ENCODE measurements at places on chromosomes 4 and X.

GRCh38 chr4:138181287-138181686, 60.9 kb downstream of the SLC7A11 start:
- no peak for DNase-seq

DNA sequence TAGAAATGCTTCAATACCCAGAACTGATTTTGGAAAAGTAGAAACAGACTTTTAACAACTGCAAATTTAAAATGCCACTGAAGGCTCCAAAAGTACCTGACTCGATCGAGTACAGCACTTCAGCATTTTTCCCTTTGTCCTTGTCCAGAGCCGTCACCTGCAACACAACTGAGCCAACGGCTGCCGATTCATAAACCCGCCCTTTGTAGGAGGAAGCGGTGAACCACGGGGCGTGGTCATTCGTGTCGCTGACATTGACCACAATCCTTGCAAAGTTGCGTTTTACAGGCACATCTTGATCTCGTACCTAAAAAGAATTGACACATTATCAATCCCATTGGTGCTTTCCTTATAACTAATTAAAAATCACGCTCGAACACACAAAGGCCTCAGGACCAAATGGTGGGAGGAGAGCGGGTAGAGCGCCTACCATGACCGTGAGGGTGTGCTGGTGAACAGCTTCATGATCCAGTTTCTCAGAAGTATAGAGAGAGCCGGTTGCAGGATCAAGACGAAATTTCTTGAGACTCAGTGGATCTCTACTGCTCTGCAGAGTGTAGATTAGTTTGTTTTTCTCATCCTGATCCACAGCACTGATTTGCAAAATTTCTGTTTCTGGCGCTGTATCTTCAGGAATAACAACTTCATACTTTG, 72.8 kb upstream of the MTNR1A start:
- DNase-seq, result no peak

GRCh38 chr4:123547216-123548165, 150.9 kb downstream of the SPRY1 start:
- DNase-seq, result no peak

- no peak for DNase-seq
Measured at GRCh38 chr4:72895408-72895807, 174.1 kb downstream of the COX18 start.

DNA sequence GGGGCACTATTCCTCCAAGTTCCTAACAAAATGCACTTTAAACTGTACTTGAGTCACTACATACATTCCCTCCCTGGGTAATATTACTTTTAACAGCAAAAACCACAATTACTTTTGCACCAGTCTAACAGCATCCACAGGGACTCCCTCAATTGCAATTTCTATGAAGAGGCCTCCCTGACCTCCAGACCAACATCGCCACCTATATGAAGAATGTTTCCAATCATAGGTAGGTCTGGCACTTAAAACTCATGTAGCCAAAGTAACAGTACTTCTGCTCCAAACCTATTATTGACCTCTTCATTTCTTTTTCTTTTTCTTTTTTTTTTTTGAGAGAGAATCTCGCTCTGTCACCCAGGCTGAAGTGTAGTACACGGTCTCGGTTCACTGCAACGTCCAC, 15.6 kb downstream of the NR3C2 start:
- no peak for DNase-seq

GRCh38 chrX:40279091-40279430, 181.3 kb upstream of the BCOR start:
- DNase-seq, result no peak

DNA sequence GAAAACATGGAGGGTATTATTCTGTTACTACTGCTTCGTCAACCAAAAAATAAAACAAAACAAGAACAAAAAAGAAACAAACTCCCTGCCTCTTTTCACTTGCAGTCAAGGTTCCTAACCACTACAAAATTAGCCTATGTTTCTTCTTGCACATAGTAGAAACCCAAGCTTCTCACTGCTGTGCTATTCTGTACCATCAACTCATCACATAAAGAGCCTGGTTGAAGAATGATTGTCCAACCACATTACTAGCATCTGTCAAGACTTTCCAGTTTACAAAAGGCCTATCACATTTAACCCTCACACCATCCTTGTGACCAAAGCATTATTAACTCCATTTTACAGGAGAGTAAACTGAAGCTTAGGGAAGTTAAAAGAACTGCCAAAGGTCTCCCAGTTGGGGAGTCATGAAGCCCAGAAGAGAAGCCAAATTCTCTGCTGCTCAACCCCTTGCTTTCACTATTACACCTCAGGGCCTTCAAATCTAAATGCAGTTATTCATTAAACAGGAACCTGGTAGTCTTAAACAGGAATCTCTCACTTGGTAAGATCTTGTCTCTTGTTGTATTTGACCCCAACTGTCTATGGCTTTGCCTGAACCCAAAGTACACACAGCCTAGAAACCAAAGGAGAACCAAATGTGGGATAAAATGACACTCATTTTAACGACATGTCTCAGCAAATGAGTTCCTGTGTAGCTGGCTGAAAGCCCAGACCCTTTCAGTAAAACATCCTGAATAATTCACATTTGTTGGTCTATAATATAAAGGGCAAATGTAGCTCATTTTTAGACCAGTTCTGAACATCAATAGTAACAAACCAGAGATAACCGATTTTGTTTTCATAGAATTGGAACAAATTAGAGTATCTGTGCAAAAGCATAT, 8.6 kb downstream of the F9 start:
- no peak for DNase-seq

DNA sequence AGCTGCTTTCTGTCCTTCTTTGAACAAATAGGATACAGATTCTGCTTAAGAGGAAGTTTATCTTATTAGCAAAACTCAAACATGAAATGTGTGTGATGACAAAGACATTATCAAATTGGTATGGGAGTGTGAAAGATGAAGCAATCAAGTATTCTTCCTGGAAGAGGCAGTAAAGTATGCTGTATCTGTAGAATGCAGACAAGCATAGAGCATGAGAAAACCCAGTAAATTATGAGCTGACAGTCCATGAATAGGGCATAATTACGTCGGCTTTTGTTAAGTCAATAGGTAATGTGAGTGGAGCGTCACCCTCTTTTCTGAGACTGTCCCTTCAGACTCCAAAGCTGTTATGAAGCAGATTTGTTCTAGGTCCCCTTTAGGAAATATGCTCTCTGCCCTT, 458.6 kb upstream of the NWD2 start:
- DNase-seq, result no peak

GRCh38 chr4:68451246-68452211, 4.3 kb downstream of the TMPRSS11E start:
- DNase-seq, result no peak

DNA sequence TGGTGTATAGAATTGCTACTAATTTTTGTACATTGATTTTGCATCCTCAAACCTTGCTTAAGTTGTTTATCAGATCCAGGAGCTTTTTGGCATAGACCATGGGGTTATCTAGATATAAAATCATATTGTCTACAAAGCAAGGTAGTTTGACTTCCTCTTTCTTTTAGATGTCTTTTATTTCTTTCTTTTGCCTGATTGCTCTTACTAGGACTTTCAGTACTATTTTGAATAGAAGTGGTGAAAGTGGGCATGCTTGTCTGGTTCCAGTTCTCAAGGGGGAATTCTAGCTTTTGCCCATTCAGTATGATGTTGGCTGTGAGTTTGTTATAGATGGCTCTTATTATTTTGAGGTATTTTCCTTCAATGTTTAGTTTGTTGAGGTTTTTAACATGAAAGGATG, 187.9 kb upstream of the LCORL start:
- no peak for DNase-seq

GRCh38 chr4:159577241-159577640, 474.4 kb downstream of the RAPGEF2 start:
- no peak for DNase-seq

DNA sequence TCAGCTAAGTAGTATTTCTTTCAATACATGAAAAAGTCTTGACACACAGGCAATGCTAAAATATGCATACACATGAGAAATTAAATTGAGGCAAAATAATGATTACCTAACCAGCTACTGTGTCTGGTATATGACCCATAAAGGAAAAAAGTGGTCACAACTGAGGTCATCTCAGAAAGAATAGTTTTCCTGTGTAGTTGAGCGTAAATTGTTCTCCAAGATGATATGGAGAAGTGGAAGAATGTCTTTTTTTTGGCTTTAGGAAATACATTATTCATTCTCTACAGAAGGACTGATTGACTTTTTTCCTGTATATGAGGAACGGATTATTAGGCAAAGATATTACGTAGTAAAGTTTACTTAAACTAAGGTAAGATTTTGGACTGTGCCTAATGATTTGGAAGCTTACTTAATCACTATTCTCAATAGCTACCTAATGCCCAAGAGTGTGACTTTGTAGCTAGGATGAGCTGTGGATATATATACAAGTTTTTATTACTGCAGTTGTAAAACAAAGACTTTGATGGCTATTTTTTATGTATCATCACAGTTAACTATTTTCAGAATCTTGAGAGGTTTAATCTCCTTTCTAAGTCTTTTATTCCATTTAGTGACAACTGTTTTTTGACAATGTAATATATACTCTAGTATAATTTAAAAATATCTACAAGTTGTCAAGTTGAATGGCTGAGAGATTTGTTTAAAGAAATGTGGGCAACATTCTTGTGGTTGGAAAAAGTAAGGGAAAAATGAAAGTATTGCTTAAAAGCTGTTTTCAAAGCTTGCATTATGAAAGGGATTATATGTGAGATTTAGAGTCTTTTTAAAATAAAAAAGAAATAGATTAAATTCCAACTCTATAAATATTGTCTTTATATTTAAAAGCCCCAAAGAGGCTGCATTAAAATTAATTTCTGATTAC, 100.2 kb downstream of the PDLIM5 start:
- peak; percentile 28 for DNase-seq

- DNase-seq, result no peak
Measured at GRCh38 chr4:1362046-1362445, 15.0 kb downstream of the UVSSA start.

DNA sequence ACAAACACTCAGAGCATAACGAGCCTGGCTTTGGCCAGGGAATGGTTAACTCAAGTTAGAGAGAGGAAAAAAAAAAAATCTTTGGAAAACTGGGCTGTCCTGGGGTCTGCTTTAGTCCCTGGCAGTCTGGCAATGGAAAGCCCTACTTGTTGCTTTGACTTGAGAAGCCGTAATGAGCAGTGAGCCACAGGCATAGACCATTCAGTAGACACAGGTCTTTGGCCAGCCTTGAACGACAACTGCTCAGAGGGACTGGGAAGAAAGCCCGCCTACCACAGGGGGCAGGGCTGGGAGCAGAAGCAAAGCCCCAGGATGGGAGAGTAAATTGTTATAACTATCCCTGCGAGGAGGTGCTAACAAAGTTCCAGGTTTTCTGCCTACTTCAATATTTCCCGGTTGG, 25.9 kb downstream of the SLC25A43 start:
- no peak for DNase-seq

DNA sequence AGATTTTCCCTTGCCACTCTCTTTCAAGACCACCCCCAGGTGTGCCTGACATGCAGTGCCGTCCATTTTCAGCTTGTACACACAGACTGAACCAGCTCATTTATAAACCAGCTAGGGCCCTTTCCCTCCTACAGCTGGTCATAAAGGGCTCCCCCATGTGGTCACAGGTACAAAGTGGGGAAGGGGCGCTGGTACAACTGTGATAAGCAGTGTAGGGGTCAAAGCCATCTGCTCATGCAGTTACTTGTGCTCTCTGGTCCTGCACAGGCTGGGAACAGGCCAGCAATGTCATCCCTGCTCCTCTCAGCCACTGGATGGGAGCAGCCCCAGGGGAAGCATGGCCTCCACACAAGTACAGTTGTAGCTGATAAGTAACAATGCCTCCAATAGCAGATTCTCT, 20.6 kb downstream of the GABRQ start:
- DNase-seq, result no peak

GRCh38 chr4:148109216-148109615, 333.0 kb downstream of the NR3C2 start:
- DNase-seq, result no peak

DNA sequence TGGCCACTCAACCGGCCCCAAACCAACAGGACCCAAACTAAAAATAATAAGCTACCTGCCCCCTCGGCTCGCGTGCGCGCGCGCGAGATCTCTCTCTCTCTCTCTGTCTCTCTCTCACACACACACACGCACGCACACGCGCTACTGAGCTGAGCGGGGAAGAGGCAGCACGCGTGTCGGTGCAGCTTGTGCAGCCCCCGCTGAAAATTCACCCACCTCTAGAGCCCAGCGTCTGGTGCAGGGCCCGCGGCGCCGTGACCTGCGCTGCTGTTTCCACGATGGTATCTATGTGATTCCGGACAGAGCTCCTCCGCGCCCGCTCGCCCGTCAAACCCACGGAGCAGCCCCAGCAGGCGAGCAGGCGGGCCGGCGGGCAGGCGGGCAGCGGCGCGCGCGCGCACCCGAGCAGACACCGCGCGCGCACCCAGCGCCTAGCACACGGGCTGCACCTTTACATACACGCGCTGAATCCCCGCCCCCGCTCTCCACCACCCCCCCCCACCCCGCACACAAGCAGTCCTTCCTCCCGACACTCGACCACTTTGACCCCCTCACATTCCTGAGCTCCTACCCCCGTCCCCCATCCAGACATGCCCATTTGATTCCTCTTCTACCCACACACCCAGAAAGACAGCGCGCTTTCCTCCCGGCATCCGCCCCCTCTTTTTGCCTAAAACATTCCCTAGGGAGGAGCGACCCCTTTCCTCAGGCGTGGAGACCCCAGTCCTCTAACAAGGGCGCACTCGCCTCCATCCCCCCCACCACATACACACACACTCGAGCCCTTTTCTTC, 1.0 kb downstream of the SLITRK4 start:
- no peak for DNase-seq

DNA sequence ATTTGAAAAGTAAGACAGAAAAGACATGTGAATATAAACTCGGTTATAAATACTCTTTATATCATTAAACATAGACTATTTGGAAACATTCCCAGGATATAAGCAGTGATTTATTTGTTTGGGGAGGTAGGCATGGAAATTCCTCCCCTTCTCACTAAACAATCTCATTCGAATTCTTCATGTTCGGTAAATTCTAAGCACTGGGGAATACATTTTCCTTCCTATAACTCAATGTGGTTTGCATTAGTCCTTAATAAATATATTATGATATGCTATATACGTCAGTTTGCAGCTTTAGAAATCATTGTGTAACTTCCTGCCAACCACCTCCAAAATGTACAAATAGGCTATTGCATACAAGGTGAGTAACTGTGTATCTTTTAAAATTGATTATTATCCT, 99.6 kb downstream of the UGT8 start:
- peak; percentile 90 for DNase-seq

- no peak for DNase-seq
Measured at GRCh38 chr4:8370835-8371595, 69.5 kb downstream of the ACOX3 start.

GRCh38 chr4:89324671-89325070, 17.1 kb upstream of the GPRIN3 start:
- no peak for DNase-seq

- DNase-seq, result no peak
Measured at GRCh38 chr4:125049711-125050110, 265.0 kb upstream of the FAT4 start.

GRCh38 chr4:139530833-139531427, 25.1 kb downstream of the SETD7 start:
- no peak for DNase-seq

DNA sequence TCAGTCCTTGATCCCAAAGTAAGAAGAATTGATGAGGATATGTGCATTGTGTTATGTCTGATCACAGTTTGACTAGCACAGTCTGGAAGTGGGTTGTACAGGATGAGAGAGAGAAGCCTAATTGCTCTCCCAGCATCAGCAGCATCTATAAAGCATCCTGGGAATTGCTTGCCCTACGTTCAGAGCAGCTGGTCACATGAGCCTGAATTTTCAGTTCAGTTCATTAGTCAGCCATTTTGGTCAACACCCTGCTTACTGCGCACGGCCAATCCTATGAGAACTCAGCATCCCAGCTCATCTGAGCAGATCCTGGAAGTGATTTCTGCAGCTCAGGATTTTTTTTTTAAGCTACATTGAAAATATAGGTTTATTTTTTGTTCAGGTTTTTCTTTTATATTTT, at the start of gene RUFY3:
RUFY3 (plus strand) TSS at position 218 of the 400 bp plus-strand sequence. CDS start 610 bp downstream, outside the sequence.
- no peak for DNase-seq

Data from SK-N-MC (cell line).